Adrenal gland (tissue), 19 donors: ENCODE measurements at places on chromosomes 7 and 10. TPM values are rescaled to one million over a fixed set of nuclear protein-coding genes. Genes with fewer than 3 reads are reported as not detected.

DNA sequence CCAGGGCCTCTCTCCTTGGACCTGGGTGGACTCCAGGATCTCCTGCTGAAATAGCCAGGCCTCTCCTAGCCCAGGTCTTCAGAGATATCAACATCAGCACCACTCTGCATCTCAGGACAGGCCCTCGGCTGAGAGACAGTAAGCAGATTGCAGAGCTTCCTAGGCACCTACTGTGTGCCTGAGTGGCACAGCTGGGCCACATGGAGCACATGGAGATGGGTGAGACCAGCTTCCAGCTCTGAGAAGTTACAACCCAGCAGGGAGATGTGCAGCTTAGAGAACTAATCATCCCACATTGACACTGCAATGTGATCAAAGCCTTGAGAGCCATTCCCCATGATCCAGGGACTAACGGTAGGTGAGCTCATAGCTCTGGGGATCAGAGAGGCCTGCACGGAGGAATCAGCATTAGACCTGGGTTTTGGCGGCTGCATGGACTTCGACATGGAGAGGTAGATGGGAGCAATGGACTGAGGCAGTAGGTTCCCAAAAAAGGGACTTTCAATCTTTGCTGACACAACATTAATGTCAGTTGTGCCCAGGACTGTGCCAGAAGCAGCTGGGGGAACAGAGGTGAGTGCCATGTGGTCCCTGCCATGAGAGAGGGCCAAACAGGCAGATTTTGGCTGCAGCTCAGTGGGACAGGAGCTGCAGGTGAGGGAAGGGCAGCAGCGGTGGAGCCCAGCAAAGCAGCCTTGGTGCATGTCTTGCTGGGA lies 76.0 kb upstream of the LEP start:
- peaks cover 21% of the 10 kb centered on the region for H3K4me1 ChIP-seq
- no peak for DNase-seq
- peaks cover 47% of the 10 kb centered on the region for H3K27me3 ChIP-seq
- no peaks in the 10 kb centered on the region for H3K36me3 ChIP-seq
- H3K4me3 ChIP-seq: no peak overlapping the region

GRCh38 chr10:117761695-117762094 lies 219.1 kb downstream of the EMX2 start:
- no peaks in the 10 kb centered on the region for H3K36me3 ChIP-seq
- no peak overlapping the region for H3K27ac ChIP-seq
- H3K4me1 ChIP-seq: no peaks in the 10 kb centered on the region
- no peak for DNase-seq

DNA sequence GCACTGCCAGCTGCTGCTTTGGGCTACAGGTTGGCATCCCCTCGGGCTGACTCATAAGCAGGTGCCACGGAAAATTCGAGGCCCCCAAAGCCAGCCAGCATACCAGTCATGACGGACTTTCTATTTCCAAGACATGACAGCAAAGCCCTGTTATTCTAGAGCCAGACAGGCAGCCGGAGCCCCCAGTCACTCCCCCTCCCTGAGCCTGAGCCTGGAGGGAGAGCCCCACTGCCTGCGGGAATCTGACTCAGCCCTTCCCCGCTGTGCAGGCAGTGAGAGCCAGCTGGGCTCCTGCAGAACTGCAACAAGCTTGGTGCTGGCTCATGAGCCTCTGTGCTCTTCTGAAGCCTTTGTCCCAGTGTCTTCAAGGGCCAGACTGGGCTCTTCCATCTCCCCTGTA lies 15.8 kb downstream of the BTBD16 start:
- H3K4me3 ChIP-seq: no peak overlapping the region
- no peak for DNase-seq
- H3K27me3 ChIP-seq: no peaks in the 10 kb centered on the region
- H3K27ac ChIP-seq: no peak overlapping the region
- H3K4me1 ChIP-seq: no peaks in the 10 kb centered on the region

The LYZL1 gene
- total RNA-seq: not detected

The PNLIPRP2 gene
- not detected for total RNA-seq

DNA sequence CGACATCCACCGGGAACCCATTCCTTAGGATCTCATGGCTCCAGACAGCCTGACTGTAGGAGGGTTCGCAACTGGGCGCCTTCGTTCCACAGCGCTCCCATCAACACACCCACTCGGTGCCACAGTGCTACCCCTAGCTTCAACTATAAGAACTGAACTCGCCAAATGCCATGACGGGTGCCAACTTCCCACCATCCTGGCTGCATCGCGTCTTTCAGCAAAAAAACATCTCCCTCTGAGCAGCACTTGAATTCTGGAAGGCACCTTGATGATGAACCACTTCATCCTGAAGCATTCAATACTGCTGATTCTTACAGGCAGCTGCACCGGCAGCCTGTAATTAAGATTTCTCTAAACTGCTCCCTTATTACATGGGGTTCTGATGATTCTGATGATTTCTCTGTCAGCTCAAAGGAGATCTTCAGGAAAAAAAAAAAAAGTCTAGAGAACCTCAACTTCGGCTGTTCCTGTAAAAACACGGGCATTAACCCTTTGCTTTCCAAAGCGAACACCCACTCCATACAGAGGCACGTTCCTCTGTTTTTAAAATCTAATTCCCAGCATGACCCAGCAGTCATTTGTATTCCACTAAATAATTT lies 1.3 kb downstream of the CYTH3 start:
- no peak overlapping the region for H3K27ac ChIP-seq
- H3K27me3 ChIP-seq: no peaks in the 10 kb centered on the region
- H3K36me3 ChIP-seq: no peaks in the 10 kb centered on the region
- peak overlapping the region; percentile 94 for H3K4me3 ChIP-seq
- peak; percentile 81 for DNase-seq
- H3K4me1 ChIP-seq: peaks cover 8% of the 10 kb centered on the region

The SCART1 gene
- total RNA-seq: 0.42 TPM

GRCh38 chr10:38143587-38143986 lies 49.5 kb downstream of the ZNF37A start:
- DNase-seq: no peak
- H3K4me1 ChIP-seq: no peaks in the 10 kb centered on the region
- H3K27ac ChIP-seq: no peak overlapping the region
- no peaks in the 10 kb centered on the region for H3K36me3 ChIP-seq
- H3K4me3 ChIP-seq: no peak overlapping the region

- no peak overlapping the region for H3K4me3 ChIP-seq
- H3K4me1 ChIP-seq: no peaks in the 10 kb centered on the region
- no peaks in the 10 kb centered on the region for H3K36me3 ChIP-seq
- H3K27me3 ChIP-seq: no peaks in the 10 kb centered on the region
- H3K27ac ChIP-seq: no peak overlapping the region
- peak; percentile 79 for DNase-seq
These were observed 180.3 kb upstream of the GRB10 start for GRCh38 chr7:50962962-50963374.

DNA sequence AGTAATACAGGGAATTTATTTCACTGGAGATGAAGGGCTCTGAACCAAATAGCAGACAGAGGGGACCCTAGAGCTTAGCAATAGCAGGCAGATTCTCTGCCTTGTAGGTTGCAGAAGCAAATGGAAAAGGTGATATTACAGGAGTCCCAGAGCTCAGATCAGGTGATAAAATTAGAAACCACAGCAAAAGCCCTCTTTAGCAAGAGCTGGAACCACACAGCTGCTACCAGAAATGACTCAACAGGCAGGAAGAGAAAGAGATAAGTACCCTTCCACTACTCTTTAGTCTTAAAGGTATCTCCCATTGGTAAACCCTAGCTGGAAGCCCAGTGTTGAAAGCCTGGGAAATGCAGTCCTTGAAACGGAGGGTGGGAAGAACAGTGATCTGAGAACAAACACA lies 535.6 kb upstream of the GHITM start:
- no peaks in the 10 kb centered on the region for H3K36me3 ChIP-seq
- H3K27ac ChIP-seq: no peak overlapping the region
- no peak overlapping the region for H3K4me3 ChIP-seq
- no peak for DNase-seq
- H3K27me3 ChIP-seq: no peaks in the 10 kb centered on the region

GRCh38 chr10:85868627-85869499 lies 497.7 kb downstream of the GRID1 start:
- no peak overlapping the region for H3K4me3 ChIP-seq
- no peak overlapping the region for H3K27ac ChIP-seq
- no peak for DNase-seq
- no peaks in the 10 kb centered on the region for H3K27me3 ChIP-seq
- no peaks in the 10 kb centered on the region for H3K4me1 ChIP-seq

The AP3M1 gene
- total RNA-seq: 44.4 TPM

DNA sequence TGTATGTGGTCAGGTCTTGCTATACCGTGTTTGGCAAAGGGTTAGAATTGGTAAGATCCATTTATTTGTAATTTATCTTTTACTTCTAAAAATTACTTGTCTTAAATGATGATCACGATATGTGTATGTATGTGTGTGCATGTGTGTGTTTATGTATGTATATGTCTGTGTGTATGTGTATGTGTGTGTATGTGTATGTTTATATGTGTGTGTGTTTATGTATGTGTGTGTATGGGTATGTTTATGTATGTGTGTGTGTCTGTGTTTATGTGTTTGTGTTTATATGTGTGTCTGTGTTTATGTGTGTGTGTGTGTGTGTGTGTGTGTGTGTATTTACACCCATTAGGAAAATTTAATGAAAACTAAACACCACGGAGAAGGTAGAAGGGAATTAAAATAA lies 176.9 kb upstream of the FZD8 start:
- no peaks in the 10 kb centered on the region for H3K27me3 ChIP-seq
- no peaks in the 10 kb centered on the region for H3K36me3 ChIP-seq
- H3K4me3 ChIP-seq: no peak overlapping the region
- no peaks in the 10 kb centered on the region for H3K4me1 ChIP-seq
- DNase-seq: no peak
- H3K27ac ChIP-seq: no peak overlapping the region

GRCh38 chr10:10233229-10233628 lies 784.4 kb upstream of the CELF2 start:
- H3K27ac ChIP-seq: no peak overlapping the region
- H3K4me1 ChIP-seq: no peaks in the 10 kb centered on the region
- DNase-seq: no peak
- no peak overlapping the region for H3K4me3 ChIP-seq
- H3K27me3 ChIP-seq: no peaks in the 10 kb centered on the region

The FAM24A gene
- total RNA-seq: not detected

- H3K4me1 ChIP-seq: peaks cover 9% of the 10 kb centered on the region
- H3K36me3 ChIP-seq: no peaks in the 10 kb centered on the region
- no peak overlapping the region for H3K27ac ChIP-seq
- DNase-seq: no peak
- H3K27me3 ChIP-seq: peaks cover 2% of the 10 kb centered on the region
These were observed 2.9 kb downstream of the PKD2L1 start for GRCh38 chr10:100327007-100327717.

GRCh38 chr10:96401036-96401435 lies 42.2 kb upstream of the OPALIN start:
- no peaks in the 10 kb centered on the region for H3K4me1 ChIP-seq
- no peak overlapping the region for H3K27ac ChIP-seq
- no peaks in the 10 kb centered on the region for H3K36me3 ChIP-seq
- DNase-seq: no peak
- H3K27me3 ChIP-seq: peaks cover 9% of the 10 kb centered on the region

The RBM17 gene
- 45.2 TPM for total RNA-seq

The ASAH2 gene
- total RNA-seq: 2.0 TPM

The MOGAT3 gene
- total RNA-seq: not detected

DNA sequence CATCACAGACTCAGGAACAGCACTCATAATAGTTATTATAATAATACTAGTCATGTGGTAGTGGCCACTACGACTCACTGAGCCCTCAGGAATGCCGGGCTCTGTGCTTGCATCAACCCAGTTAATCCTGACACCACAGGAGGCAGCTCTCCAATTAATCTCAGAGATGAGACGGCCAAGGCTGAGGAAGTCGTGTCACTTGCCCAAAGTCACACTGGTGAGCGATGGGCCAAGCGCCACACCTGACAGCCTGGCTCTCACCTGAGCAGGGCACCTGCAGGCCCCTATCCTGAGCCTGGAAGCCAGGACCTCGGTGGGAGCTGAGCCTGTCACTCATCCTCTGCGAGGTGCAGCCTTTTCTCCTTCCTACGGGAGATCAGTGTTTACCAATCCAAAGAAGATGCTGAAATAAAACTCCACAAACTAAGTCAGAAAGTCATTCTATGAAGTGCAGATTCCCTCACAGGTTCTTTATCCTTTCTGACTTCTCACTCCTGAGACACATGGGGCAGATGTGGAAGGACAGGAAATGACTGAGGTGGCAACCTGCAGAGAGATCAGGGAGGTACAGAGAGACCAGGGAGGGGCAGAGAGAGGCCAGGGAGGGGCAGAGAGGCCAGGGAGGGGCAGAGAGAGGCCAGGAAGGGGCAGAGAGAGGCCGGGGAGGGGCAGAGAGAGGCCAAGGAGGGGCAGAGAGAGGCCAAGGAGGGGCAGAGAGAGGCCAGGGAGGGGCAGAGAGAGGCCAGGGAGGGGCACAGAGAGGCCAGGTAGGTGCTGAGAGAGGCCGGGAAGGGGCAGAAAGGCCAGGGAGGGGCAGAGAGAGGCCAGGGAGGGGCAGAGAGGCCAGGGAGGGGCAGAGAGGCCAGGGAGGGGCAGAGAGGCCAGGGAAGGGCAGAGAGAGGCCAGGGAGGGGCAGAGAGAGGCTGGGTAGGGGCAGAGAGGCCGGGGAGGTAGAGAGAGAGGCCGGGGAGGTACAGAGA lies 38.5 kb downstream of the VIPR2 start:
- peaks cover 4% of the 10 kb centered on the region for H3K27me3 ChIP-seq
- H3K4me1 ChIP-seq: no peaks in the 10 kb centered on the region
- no peak overlapping the region for H3K27ac ChIP-seq
- no peak overlapping the region for H3K4me3 ChIP-seq
- no peak for DNase-seq
- no peaks in the 10 kb centered on the region for H3K36me3 ChIP-seq

The SYT15 gene
- total RNA-seq: 2.1 TPM

- no peaks in the 10 kb centered on the region for H3K4me1 ChIP-seq
- H3K27ac ChIP-seq: no peak overlapping the region
- no peaks in the 10 kb centered on the region for H3K27me3 ChIP-seq
- no peak overlapping the region for H3K4me3 ChIP-seq
- no peak for DNase-seq
These were observed 89.1 kb downstream of the NEUROD6 start for GRCh38 chr7:31251441-31251840.

GRCh38 chr7:107208024-107208521 lies 39.3 kb downstream of the HBP1 start:
- no peak for DNase-seq
- no peaks in the 10 kb centered on the region for H3K27me3 ChIP-seq
- no peaks in the 10 kb centered on the region for H3K36me3 ChIP-seq

The OPN4 gene
- total RNA-seq: not detected

GRCh38 chr10:85548034-85548433 lies 818.6 kb downstream of the GRID1 start:
- H3K36me3 ChIP-seq: no peaks in the 10 kb centered on the region
- DNase-seq: peak; percentile 78
- H3K4me3 ChIP-seq: no peak overlapping the region
- no peaks in the 10 kb centered on the region for H3K27me3 ChIP-seq

DNA sequence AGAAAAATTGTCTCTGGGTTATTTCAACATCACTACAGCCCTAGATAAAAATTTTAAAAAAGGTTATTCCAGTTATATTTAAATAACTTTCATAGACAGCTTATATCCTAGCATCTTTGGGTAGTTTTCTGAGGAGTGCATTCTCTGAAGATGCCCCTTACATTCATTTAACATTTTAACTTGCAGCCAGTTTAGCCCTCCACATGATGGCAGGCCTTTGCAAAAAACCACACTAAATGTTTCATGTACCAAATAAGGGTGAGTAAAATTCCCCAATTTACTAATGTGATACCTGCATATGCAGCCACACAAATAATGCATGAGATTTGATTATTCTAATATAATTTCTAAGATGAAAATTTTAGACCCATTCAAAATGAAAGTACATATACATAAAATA lies 108.4 kb upstream of the ZWINT start:
- no peaks in the 10 kb centered on the region for H3K4me1 ChIP-seq
- H3K36me3 ChIP-seq: no peaks in the 10 kb centered on the region
- no peak overlapping the region for H3K27ac ChIP-seq
- DNase-seq: no peak
- no peak overlapping the region for H3K4me3 ChIP-seq
- H3K27me3 ChIP-seq: no peaks in the 10 kb centered on the region

The SLC25A28 gene
- total RNA-seq: 62.2 TPM

The BHLHA15 gene
- total RNA-seq: not detected

The VDAC2 gene
- 198 TPM for total RNA-seq
